T-helper 17 cell (primary cell): ENCODE measurements at places on chromosomes 4 and X. TPM values are rescaled to one million over a fixed set of nuclear protein-coding genes. Genes with fewer than 3 reads are reported as not detected.

DNA sequence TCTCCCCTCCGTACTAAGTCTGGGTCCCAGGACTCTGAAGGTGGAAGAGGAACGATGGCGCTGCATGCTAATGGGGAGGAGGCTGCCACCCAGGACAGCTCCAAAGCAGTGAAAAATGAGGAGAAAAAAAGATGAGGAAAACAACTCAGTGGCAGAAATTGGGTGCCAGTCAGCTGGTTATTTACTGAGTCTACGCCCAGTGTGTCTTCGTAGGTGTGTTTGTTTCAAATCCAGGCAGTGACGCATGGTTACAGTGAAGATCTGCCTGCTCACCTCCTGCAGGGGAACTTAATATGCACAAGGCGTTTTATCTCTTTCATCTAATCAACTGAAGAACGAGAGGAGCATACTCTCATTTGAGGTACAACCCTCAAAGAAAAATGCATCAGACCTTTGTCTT, 70.9 kb upstream of the FBXW7 start:
- no peak for DNase-seq

DNA sequence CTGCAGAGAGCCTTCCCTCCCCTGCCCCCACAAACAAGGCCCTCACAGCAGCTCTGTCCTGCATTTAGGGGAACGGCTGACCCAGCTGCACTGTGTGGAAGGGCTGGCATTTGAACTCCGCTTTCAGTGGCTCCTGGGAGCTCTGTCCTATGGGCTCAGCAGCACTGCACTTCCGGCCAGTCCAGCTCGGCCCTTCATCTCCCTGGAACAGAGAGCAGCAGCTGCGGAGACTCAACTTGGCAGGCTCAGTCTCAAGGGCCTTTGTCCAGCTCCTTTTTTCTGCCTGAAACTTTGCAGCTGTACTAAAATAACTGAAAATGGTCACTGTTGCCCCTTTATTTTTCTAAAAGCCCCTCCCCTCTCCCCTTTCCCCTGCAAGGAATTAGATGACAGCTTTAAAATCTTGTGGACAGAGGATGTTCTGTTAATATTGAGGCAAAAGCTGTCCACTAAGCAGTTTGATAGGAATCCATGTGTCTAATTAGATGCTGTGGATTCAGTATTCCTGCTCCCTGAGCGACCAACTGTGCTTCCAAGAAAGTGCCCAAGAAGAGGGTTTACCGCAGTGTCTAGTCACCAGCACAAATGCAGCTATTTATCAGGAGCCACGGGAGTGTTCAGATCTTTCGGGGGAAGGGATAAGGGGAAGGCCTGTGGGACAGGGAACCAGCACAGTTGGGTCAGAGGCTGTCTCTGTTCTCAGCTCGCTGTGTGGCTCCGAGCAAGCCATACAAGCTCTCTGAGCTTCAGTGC, 133.1 kb downstream of the AFAP1 start:
- no peak for DNase-seq

GRCh38 chrX:39875834-39876628, 221.7 kb downstream of the BCOR start:
- DNase-seq, result no peak

- no peak for DNase-seq
These were observed 505.5 kb downstream of the ANKRD50 start for GRCh38 chr4:124206779-124207605.

- DNase-seq, result no peak
These were observed 30.8 kb downstream of the DAPP1 start for GRCh38 chr4:99847362-99847976.

GRCh38 chr4:38743866-38744265, 38.9 kb downstream of the TLR10 start:
- DNase-seq, result no peak

TMPRSS11A gene
- not detected for total RNA-seq

OPRPN gene
- total RNA-seq, result not detected

VCX3A gene
- total RNA-seq, result not detected
